Kidney capillary endothelial cell (primary cell): ENCODE measurements at places on chromosomes 16 and 17.

DNA sequence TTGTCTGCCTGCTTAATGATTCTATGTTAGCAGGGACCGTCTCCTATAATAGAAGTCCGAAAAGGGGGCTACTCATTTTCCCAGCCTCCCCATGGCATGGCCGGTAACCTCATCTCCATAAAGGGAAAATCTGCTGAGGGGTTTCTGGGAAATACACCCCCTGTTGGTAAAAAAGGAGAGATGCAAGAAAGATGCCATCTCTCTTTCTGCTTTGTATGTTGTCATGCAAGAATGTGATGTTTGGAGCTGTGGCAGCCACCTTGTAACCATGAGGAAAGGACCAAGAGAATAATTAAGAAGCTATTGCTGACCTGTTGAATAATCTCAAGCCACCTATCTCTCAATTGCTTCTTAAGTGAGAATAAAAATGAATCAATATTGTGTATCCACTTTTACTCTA is 94.8 kb upstream of the XYLT1 start:
- no peak for DNase-seq

GRCh38 chr17:78526231-78527025 is 50.8 kb downstream of the DNAH17 start:
- DNase-seq, result no peak

DNA sequence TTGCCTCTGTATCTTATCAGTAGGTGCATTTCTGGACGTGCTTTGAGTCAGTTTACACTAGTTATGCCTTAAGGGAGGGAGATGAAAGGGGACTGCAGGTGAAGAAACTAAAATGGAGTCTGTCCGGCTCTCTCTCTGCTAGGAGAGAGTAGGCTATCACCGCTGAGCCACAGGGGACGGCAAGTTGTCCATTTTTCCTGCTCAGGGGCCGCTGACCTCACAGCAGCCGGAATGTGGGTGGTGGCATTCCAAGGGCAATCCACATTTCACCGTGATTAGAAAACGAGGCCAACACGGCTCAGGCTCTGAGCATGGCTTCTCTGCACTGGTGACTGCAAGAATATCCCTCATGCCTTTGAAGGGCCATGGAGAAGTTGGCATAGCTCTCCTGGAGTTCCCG is 19.0 kb upstream of the KLHDC4 start:
- no peak for DNase-seq

DNA sequence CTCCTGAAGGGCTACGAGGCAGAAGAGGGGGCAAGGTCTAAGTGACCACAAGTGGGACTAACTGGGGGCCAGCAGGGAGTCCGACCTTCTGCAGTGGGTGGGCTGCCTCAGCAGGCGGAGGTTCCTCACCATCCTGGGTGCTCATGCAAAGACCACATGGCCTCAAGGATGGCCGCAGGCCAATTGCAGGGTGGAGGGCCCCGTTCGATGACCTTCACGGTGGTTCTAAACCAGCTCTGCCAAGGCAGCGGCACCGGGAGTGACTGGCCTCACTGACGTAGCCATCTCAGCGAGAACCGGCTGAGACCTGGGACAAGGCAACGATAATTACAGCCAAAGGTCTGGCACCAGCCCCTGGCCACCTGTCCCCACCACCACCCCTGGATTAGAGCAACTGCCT is 5.7 kb downstream of the SMIM5 start:
- DNase-seq, result no peak

DNA sequence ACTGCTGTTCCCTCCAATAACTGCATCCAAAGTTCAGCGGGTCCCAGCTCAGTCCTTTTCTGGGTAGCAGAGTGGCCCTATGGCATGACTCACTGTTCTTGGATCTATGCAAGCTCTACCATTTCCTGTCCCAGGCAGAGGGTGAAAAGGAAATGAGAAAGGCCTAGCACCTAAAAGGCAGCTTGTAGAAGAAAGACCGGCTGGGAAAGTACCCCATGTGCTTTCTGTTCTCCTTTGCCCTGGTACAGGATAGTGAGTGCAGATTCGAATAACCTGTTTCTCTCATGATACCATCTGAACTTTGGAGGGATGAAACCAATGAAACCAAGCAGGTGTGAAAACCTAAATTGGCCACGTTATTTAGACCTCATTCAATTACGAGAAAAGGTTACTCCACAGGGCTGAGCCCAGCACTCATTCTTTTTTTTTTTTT is 12.7 kb upstream of the HASPIN start:
- peak; percentile 50 for DNase-seq

GRCh38 chr17:48631693-48632578 is 5.8 kb upstream of the HOXB9 start:
- DNase-seq, result no peak

- DNase-seq, result peak; percentile 4
Observed at GRCh38 chr16:10868596-10869469, 8.2 kb upstream of the CIITA start.

- no peak for DNase-seq
Observed at GRCh38 chr17:45971698-45972141, 27.3 kb upstream of the STH start.

- DNase-seq, result no peak
Observed at GRCh38 chr16:81531419-81531821, 86.8 kb downstream of the CMIP start.

DNA sequence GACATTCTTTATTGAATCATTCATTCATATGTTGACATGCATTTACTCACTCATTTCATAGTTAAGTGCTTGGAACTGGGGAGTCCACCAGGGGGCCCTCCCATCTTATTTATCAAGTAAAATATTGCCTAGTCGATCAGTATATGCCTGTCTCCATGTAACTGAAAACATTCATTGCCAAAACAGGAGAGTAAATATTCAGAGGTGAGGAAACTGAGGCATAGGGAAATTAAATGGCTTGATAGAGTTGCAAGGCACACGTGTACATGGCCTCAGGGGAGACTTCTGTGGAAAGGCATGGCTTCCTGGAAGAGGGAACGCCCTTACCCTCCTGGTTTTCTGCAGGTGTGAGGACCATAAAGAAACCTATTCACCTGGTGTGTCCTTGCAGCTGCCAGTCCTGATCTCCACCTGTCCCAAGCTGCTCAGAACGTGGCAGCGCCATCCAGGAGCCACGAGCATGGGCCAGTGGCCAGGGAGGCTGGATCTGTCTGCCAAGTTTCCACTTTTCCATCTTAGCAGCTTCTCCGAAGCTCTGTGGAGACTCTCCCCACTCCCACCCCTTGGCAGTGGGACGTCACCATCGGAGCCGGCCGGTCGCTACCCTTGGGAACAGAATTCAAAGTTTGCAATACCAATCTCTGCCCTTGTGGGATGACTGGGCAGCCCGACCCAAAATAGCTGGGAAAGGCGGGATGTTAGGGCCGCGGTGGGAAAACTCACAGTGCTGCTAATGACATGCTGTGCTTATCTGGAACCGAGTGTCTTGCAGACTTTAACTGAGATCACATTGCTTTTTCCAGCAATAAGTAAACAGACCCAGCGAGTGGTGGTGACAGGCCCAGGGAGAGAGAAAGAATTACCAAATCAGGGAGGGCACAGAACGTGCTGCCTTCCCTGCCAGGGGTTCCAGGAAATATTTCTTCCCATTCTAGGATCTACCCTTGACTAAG is 4.1 kb upstream of the C1QTNF1 start:
- DNase-seq, result peak; percentile 62

GRCh38 chr16:86231996-86232350 is 278.4 kb upstream of the FOXF1 start:
- no peak for DNase-seq

- peak; percentile 38 for DNase-seq
Observed at GRCh38 chr17:66240630-66241029, 11.4 kb upstream of the APOH start.

DNA sequence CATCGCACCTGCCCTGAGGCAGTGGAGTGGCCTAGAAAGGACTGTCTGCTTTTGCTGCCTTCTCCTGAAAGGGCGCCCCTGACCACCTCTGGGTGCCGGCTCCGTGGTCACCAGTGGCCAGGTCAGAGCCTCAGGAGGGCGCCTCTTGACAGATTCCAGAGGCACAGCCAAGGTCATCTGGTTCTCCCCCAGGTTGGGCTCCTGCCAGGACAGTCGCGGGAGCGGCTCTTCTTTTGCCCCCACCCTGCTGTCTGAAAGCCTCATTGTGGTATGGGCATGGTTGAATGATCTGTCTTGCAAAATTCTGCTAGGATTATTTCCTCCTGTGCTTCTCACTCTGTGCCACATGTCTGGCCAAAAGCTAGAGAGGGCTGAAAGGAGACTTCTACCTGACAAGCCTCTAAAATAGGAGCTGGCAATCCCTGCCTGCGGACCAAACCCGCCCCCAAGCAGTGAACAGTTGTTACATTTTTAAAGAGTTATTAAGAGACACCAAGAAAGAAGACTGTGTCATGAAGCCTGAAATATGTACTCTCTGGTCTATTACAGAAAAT is 82.8 kb downstream of the SNX29 start:
- no peak for DNase-seq

GRCh38 chr16:55372792-55373488 is 48.9 kb downstream of the IRX6 start:
- no peak for DNase-seq

- DNase-seq, result no peak
Observed at GRCh38 chr16:85418978-85419491, 194.1 kb upstream of the GSE1 start.

DNA sequence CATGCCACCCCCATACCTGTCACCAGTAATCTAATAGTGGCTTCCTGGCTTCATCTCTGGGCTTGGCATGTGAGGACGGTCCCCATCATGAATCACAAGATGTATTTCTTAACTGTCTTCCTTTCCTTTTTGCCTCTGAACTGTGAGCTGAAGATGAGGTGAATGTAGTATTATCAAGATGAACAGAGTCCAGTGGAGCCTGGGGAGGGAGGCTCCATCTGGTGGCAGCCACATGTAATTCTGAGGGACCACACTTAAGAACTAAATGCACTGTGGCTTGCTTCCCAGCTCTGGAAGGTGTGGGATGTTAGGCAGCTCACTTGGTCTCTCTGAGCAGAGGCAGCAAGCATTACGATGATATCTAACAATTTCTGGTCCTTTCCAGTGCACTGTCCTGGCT is 354.9 kb upstream of the ASIC2 start:
- peak; percentile 7 for DNase-seq

- no peak for DNase-seq
Observed at GRCh38 chr16:60674241-60674640, 1362.0 kb downstream of the CDH8 start.

DNA sequence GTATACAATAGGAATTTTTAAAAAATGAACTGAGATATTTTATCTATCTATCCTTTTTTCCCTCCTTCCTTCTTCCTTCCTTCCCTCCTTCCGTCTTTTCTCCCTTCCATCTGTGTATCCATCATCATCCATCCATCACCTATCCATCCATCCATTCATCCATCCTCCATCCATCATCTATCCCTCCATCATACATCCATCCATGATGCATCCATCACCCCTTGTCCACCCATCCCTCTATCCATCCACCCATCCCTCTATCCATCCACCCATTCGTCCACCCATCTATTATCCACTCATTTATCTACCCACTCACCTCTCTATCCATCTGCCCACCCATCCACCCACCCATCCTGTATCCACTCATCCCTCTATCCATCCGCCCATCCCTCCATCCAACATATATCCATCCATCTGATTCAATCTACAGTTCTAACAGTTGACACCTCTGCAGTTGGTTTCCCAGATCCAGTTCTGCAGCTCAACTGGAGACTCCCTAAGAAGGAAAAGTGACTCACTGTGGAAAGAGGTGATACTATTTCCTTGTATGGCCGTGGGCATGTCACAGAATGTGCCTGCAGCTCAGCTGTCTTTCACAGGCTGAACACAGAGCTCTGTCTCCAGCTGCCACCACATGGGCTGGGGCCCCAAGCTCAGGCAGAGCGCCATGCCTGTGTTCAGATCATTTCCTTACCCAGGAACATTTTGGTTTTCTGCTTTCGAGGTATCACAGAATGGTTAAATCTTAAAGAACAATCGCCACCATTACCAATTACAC is 130.8 kb downstream of the XYLT1 start:
- peak; percentile 82 for DNase-seq

DNA sequence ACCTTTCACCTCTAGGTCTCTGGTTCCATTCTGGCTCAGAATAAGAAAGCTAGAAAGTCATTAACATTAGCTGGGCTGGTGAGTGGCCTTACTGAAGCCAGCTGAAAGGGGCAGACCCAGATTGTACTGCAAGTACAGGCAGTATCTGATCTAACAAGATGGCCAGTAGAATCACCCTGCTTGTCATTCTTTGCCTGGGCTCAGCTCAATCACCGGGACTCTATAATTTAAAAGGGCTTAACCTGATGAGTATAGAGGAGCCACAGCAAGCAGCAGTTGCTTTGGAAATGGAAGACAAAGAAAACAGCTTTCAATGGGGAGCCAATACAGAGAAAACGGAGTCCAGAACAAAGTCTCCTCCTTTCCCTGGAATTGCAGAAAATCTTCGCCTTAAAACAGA is 13.6 kb downstream of the CDH8 start:
- DNase-seq, result no peak

DNA sequence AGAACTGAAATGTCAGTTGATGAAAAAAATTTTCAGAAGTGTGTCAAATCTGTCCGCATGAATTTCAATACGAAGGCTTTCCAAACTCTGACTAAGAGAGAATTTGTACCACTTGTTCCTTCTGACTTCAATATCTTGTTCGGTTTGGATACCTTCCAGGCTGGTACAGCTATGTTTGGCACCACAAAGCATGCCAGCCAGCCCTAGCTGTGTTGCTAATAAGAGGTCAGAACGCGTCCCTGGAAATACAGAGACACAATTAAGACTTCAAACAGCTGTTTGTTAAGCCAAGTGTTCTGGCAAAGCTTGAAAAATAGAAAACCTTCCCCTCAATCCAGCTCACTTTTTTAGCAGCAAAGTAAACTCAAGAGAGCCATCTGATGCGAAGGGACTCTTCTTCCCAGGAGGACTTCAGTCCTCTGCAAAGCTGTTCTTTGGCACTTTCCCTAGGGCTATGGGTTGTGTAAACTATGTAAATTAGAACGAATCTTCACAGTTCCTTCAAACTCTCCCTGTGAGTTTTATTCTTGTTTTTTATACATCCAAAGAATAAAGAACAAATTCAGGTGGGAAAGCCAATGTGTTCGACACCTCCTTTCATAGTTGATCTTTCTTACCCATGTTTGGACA is 35.1 kb downstream of the GRB2 start:
- DNase-seq, result no peak

DNA sequence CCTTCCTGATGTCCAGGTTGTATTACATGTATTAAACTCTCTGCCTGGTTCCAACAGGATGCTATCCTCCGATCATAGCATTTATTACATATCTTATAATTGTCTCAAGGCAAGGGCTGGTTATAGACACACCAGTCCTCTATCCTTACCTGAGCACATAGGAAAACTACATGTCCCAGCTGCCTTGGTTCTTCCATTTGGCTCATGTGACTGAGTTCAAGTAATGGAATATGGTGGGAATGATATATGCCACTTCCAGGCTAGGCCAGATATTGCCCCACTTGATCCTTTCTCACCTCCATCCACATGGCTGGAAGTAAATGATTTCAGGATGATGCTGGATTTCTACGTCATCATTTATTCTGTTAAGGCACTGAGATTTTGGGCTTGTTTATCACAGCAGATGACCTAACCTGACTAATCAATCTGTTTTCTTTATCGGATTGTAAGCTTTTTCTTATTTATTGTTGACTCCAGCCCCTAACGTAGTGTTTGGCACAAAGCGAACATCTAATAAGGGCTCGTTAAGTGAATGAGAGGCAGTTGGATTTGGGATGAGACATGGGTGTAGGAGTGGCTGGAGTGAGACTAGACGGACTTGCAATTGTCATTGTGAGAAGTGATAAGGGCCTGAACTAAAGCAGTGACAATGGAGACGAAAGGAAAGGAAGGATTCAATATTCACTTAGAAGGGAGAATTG is 8.2 kb upstream of the SHISA9 start:
- DNase-seq, result no peak

- no peak for DNase-seq
Observed at GRCh38 chr17:39191750-39192510, 5.5 kb downstream of the CACNB1 start.

- DNase-seq, result no peak
Observed at GRCh38 chr17:62906881-62907280, 59.2 kb upstream of the TANC2 start.
